CD8-positive, alpha-beta memory T cell (primary cell): ENCODE measurements at places on chromosomes 1 and 21. TPM values are rescaled to one million over a fixed set of nuclear protein-coding genes. Genes with fewer than 3 reads are reported as not detected.
A peak's percentile ranks its signal among the peaks of the same experiment; 100 is the strongest.

DNA sequence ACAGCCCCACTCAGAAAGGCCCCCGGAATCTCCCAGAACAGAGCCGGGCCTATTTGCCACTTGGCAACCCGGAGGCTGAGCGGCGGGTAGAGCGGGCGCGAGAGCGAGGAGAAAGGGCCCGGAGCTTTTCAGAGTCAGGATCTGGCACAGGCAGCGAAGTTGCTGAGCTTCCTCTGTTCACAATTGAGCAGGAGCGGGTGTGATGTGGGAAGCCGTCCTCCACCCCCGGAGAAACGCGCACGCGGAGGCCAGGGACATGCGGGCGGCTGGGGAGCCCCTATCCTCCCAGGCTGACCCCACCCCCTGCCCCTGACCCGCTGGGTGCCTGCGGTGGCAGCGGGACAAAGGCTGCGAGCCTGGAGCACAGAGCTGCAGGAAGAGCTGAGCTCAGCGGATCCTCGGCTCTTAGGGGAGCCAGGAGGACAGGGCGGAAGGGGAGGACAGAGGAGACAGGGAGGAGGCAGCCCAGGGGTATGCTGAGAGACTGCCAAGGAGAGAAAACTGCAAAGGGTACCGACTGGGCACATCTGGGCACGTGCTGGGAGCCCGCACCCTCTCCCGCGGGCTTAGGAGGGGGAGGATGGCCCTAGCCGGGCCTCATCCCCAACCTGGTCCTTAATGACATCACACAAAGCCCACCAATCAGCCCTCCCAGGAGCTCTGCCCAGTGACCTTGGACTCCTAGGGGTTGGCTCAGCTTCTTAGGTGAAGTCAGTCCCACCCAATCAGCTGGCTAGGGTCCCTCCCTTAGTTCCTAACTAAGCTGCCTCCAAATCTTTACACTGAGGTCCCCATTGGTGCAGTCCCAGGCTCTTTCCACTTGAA, 9.3 kb downstream of the KIF21B start:
- no peak for DNase-seq

GRCh38 chr1:57672346-57673140, 248.7 kb upstream of the DAB1 start:
- no peak for DNase-seq

DNA sequence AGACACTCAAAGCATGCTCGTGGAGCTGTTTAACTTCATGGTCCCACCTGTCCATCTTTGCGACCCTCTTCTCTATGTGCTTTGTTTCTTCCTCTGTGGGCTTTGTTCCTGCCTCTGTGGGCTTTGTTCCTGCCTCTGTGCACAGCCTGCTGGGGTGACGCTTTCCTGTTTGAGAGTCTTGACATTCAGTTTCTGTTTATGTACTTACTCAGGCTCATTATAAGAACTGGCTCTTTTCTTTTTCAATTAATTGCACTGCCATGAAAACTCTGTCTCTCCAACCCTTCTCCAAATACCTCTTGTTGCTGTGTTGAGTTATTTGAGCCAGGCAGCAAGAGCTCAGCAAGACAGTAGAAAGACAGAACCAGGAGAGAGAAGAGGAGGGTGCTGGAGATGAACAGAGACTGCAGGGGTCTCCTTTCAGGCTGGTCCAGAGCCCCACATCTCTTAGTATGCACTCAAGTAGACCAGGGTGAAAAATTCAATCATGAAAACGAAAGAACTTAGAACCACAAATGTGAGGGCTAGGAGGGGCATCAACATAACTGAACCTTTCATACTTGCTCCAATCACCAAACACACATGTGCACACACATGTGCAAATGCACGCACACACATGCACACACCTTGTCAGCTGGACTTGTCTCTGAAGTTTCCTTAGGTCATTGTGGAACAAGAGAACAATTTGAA, 88.3 kb upstream of the SGIP1 start:
- DNase-seq: peak; percentile 67

GRCh38 chr1:215458562-215458961, 108.5 kb upstream of the KCTD3 start:
- DNase-seq: no peak

DNA sequence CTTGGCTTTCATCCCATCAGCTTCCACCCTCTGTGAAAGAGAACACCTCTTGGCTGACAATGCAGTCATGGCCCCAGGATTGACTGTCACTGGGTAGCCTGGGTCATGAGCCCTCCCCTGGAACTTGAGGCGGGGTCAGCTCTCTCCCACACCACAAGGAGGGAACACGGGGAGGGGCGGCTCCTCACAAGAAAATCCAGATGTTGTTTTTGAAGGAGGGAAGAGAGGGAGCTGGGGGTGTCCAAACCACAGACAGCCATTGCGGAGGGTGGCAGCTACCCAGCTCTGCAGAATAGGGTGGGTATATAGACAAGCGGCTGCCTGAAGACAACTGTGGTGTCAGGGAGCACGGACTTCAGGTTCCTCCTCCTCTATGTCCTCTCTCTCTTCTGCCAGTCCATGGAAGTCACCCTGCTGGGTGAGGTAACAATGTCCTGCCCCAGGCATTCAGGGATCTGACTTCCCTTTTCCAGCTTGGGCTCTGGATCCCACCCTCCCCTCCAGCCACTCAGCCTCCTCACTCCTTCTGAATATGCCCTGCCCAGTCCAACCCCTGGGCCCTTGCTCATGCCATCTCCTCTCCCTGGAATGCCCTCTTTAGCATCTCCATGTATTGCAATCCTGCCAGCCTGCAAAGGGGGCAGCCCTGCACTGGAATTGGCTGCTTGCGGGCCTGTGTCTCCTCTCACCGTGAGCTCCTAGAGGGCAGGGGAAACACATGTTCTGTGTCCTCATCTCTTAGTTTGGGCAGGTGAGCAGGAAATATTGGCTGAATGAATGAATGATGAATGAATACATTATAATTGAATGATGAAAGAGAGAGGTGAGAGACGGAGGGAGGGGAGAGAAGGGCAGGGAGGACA, 60.9 kb upstream of the RUNX3 start:
- DNase-seq: peak; percentile 52

Gene ADORA1
- total RNA-seq: not detected

Gene CD5L
- total RNA-seq: not detected

Gene TACSTD2
- not detected for total RNA-seq
